ENCODE measurements at places on chromosomes 5 and 9.
A peak's percentile ranks its signal among the peaks of the same experiment; 100 is the strongest.

- DNase-seq, result no peak
These were observed 160.9 kb downstream of the GIN1 start for GRCh38 chr5:102959055-102959454.

DNA sequence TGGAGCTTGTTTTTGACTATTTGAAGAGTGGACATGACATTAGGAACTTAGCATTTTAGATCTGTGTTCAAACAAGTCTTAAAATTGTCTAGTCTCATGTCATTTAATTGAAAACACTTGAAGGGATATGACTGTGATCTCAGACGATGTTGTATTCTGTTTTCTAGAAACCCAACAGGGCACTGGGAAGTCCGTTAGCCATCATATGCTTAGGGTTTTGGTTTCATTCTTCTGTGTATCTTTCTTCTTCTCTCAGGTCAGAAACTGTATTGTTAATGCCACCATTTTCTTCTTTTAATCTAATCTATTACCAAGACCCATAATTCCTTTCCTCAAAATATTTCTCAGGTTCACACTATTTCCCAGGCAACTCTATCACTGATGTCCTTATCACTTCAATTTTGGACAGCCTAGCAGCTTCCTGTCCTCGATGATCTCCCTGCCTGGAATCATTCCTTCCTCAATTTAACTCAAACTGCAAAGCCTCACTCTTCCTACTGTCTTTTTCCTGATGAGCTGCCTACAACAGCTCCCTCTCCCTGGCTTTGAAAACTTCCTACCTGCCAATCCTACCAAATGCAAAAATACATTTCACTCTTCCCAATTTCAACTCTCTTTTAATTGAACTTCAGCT, 77.7 kb downstream of the MEF2C start:
- DNase-seq, result no peak

GRCh38 chr5:32298059-32298415, 14.7 kb downstream of the MTMR12 start:
- DNase-seq, result no peak

DNA sequence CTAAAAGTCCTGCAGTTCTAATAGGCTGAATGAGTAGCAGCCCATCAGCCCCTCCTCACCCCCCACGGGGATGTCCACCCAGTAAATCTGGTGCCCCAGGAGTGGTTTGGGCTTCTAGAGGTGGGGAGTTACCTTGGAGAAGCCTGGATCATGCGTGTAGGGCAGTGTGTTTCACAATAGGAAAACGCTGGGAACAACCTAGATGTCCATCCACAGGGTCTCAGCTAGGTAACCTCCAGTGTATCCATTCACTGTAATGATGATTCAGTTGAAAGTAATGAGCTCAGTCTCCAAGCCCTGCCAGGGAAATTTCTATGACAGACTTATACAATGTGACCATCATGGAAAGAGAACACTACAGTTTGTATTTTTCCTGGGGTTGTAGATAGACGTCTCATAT, 51.8 kb downstream of the NDST1 start:
- no peak for DNase-seq

DNA sequence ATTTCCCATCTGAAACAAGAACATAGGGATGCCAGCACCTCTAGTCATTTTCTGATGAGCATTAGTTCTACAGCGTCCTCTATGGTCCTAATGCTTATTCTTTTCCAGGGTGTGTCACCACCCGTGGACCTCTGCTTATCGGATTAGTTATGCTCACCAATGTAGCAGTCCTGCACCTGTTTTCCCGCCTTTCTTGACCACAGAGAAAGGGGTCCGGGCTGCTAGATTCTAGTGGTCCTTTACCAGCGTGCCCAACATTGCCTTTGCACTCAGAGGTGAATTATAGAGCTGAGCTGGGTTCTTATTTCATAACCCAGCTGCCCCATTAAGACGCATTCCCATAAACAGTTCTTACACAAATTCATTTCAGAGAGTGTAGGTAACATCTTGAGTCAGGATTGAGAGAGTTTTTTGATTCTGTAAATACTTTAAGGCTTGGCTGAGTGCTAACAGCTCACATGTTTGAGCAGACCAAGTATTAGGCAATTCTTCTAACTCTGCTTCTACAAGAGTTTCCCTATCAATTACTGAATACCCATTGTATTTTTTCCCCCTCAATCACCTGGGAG, 2205.1 kb upstream of the C9orf72 start:
- no peak for DNase-seq

DNA sequence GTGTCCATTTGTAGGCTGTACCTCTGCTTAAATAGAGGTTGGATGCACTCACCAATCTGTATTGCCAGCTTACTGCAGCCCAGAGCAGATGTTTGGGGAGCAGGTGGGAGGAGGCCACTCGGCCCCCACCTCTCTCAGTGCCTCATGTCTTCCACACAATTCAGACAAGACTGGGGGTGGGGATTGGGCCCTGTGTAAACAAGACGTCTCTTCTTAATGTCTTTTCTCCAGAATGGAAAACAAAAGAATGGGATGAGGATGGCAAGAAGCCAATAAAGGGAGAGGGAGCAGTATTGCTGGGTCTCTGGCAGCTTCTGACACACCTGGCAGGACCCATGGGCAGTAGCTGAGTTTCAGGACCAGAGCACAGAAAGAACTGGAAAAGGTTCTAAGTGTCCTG, 64.9 kb downstream of the SIL1 start:
- DNase-seq, result no peak

DNA sequence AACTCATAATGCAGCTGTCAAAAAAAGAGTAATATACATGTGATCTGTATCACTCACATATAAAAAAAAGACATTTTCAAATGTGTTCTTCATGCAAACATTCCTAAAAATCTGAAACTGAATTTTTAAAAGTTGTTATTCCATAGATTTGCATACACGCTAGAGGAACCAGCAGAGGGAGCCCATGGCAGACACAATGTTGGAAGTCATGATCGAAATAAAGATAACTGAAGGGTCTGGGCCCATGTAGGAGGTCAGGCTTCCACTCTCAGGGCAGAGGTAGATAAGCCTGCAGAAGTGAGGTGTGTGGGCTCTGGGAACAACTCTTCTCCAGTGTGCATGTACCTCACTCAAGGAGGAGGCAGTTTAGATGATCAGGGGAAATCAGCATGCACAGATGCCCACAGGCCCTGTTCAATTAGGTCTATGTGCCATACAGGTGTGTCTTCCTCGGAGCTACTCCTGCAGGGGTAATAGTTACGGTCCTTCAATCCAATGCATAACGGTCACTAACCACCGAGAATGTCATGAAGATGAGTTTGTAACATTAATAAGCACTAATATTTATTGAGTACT, 208.6 kb downstream of the EPB41L4A start:
- peak; percentile 55 for DNase-seq

DNA sequence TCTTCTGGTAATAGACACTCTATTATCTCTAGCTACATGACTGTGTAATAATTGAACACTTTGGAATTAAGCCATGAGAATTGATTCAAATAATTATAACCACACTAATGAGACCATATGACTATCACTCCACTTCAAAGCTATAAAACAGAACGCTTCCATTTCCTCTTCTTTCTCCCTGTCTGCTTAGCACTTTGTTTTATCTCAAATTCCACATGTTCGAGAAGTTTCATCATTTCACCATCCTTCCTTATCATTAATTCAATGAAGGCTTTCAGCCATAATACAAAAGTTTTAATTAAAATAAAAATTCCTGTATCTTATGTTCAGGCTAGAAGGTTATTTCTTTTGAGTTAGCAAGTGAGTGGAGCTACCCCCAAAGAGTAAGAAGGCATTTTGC, 7.4 kb upstream of the DCTN4 start:
- DNase-seq, result no peak

DNA sequence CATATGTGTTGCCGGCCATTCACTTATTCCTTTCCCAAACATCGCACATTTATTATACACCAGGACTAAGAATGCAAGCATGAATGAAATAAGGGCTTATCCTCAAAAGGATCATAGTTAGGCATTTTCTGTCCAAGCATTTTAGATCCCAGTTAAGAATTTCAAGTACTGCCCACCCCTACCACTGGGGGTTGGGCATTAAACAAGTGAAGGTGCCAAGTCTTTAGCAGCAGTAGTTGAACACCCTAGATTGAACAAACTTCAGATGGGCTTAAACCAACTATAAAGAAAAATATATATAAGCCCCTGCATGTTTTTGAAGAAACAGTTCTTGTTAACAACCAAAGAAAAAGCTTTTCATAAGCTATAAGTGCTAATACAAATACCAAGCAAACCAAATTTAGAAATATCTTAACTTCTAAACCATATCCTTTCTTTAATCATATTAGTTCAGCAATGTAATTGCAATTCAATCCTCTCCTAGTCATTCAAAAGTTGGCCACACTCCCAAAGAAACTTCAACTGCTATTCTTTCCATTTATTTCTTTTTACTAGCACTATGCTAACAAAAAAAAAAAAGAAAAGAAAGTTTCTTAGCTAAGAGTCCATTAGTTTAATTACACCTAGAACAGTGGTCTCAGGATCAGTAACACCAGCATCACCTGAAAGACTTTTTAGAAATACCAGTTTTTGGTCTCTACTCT, 149.8 kb downstream of the MLLT3 start:
- DNase-seq, result no peak

DNA sequence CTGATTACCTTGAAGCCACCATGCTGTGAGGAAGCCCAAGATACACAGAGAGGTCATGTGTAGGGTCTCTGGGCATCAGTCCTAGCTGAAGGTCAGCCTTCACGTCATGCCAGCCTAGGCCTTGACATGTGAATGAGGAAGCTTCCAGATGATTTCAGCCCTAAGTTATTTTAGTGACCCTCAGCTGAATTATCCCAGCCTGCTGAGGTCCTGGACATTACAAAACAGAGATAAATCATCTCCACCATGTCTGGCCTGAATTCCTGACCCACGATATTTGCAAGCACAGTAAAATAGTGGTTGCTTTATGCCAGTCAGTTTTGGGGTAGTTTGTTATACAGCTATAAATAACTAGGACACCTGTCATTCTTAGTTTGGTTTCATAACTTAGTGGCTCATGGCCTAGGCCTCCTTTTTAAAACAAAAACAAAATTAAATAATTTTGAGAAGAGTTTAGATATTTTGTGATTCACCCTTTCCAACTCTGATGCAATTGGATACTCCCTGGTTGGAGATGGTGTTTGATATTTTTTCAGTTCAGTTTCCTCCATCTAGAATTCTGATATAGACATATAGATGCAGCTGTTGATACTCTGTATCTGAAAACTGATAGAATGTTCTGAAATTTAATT, 571.3 kb upstream of the CLINT1 start:
- DNase-seq, result no peak

DNA sequence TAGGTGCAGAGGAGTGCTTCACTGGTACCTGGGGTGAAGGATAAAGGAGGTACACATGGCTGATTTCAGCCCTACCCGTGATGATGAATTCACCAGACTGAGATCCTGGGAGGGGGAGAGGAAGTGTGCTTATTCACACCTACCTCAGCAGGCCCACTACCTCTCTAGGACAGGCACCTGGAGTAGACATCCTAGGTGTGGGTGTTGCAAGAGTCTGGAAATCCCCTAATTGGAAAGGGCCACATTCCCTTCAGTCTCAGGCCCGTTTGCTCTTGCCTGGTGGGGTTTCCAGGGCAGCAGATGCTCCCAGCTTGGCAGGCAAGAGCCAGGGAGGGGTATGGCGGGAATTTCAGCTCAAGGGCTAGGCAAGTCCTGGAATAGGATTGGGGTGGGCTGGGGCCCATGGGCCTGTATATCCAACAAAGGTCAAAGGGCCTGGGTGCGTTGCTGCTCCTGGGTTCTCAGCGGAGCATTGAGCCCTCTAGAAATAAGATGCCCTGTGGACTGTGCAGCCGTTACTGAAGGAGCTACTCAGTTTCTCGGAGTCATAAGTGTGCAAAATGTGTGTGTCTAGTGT, 5.8 kb upstream of the CCL21 start:
- DNase-seq, result no peak

- DNase-seq, result peak; percentile 64
These were observed 2.9 kb downstream of the JAK2 start for GRCh38 chr9:4987961-4988421.

All from D341Med (cell line).